Osteoblast (primary cell): ENCODE measurements at places on chromosomes 2 and 18. TPM values are rescaled to one million over a fixed set of nuclear protein-coding genes. Genes with fewer than 3 reads are reported as not detected.
A peak's percentile ranks its signal among the peaks of the same experiment; 100 is the strongest.

- DNase-seq, result no peak
Measured at GRCh38 chr2:39991298-39991697, 212.2 kb upstream of the THUMPD2 start.

- no peak for DNase-seq
Measured at GRCh38 chr2:32652555-32653209, 24.8 kb downstream of the TTC27 start.

DNA sequence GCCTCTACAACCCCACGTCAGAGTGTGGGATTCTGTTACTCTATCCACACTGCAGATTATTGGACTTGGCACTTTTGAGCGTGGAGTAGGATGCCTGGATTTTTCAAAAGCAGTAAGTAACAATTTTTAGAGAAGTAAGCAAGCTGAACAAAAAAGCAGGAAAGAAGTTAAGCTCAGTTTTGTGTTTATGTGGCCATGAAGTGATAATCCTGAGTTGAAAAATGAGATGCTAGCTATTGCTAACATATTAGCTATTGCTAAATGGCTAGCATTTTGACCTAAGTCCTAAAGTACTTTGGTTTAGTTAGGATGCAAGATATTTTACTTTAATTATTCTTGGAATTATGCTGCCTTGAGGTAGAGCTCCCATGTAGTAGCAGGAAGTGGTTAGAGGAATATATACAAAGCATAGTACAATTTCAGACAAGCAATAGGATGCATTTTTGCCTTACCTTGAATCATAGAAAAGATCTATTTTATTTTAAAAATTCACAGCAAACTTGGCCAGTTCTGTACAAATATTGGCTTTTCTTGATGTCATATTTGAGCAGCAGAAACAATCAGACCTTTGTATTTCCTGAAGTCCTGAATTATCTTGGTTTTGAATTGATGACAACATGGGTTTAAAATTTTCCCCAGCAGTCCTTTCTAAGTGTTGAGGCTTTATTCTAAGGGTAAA, 74.6 kb downstream of the COX7A2L start:
- DNase-seq, result no peak

- no peak for DNase-seq
Measured at GRCh38 chr2:144798989-144799388, 279.1 kb upstream of the ZEB2 start.

DNA sequence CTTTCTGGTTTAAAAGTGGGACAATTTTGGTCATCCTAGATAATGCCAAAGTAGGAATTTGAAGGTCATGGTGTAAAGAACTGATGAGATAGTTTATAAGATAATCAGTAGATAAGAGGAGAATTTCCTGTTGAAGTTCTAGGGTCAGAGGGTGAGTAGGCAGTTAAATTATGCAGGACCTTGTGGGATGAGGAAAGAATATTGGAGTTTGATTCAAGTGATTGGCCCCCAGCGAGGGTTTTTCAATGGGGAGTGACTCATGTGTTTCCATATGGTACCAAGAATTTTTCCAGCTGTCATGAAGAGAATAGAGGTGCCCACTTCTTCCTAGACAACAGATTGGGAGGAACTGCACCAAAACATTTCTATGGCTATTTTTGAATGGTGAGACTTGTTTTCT, 940.2 kb upstream of the ZEB2 start:
- DNase-seq, result peak; percentile 0

The PLGLB1 gene
- 1.8 and 2.9 TPM in 2 replicates for total RNA-seq

The CAPN14 gene
- under 0.01 TPM in 2 replicates for total RNA-seq

The UBR3 gene
- total RNA-seq, result 42.7 and 50.1 TPM in 2 replicates

DNA sequence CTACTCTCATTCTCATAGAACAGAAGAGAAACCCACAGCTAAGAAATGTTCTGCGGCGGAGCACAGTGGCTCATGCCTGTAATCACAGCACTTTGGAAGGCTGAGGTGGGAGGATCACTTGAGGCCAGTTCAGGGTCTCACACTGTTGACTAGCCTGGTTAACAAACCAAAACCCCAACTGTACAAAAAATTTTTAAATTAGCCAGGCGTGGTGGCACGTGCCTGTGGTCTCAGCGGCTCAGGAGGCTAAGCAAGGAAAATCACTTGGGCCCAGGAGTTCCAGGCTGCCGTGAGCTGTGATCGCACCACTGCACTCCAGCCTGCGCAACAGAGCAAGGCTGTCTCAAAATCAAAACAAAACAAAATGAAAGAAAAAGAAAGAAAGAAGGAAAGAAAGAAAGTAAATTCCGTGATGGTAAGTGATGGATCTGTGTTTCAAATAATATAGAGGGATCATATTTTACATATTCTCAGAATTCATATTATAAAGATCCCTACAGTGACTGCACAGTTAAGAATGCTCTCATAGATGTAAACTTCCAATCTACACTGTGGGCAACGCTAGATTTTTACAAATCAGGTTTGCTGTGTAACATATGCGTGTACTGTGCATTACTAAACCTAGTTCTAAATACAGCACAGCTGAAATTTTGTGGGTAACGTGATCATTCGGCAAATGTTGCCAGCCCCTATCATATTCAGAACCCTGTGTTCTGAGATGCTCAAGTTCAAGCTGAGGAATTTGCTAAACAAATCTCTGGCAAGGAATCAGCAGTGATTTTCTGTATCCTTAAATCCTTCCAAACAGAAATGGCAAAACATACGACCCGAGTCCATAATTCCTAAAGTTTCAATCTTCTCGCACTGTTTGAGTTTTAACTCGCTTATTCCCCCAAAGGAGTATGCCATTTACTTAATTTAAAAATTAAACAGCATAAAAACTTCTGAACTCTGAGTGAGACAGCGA, 1.2 kb upstream of the RAB12 start:
- peak; percentile 35 for DNase-seq

The CD207 gene
- not detected in 2 replicates for total RNA-seq

DNA sequence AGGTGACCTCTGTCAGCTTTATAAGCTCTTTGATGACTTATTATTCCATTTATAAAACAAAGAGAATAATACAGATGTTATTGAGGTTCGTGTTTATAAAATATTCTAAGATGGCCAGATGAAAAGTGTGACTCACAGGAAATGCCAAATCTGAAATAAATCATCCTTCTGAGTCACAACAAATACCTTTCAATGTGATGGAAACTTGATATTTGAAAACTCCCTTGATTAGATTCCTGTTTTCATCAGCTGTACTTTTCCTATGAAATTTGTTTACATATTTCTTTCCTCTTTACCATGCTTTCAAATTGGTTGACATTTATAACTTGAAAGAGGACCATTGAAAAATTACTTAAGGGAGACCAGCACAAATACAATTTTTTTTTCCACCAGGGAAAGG, 30.6 kb upstream of the PPP1R1C start:
- peak; percentile 78 for DNase-seq

The MOGAT1 gene
- total RNA-seq, result not detected in 2 replicates

The R3HDM1 gene
- total RNA-seq, result 12.3 and 13.3 TPM in 2 replicates

DNA sequence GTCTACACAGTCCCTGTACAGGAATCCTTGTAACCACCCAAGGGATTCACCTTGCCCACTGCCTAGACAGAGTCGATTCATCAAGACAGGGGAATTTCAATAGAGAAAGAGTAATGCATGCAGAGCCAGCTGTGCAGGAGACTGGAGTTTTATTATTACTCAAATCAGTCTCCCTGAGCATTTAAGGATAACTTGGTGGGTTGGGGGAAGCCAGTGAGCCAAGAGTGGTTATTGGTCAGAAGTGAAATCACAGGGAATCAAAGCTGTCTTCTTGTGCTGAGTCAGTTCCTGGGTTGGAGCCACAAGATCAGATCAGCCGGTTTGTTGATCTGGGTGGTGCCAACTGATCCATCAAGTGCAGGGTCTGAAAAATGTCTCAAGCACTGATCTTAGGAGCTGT, 17.8 kb upstream of the FAM98A start:
- DNase-seq, result no peak

GRCh38 chr18:74116633-74117554, 30.7 kb downstream of the FBXO15 start:
- DNase-seq, result no peak

The CNTNAP5 gene
- total RNA-seq, result not detected in 2 replicates

The IL37 gene
- total RNA-seq, result not detected in 2 replicates

The TDRD15 gene
- not detected in 2 replicates for total RNA-seq

The ADD2 gene
- total RNA-seq, result not detected in 2 replicates

The ZNF892 gene
- total RNA-seq, result 6.2 and 6.5 TPM in 2 replicates

DNA sequence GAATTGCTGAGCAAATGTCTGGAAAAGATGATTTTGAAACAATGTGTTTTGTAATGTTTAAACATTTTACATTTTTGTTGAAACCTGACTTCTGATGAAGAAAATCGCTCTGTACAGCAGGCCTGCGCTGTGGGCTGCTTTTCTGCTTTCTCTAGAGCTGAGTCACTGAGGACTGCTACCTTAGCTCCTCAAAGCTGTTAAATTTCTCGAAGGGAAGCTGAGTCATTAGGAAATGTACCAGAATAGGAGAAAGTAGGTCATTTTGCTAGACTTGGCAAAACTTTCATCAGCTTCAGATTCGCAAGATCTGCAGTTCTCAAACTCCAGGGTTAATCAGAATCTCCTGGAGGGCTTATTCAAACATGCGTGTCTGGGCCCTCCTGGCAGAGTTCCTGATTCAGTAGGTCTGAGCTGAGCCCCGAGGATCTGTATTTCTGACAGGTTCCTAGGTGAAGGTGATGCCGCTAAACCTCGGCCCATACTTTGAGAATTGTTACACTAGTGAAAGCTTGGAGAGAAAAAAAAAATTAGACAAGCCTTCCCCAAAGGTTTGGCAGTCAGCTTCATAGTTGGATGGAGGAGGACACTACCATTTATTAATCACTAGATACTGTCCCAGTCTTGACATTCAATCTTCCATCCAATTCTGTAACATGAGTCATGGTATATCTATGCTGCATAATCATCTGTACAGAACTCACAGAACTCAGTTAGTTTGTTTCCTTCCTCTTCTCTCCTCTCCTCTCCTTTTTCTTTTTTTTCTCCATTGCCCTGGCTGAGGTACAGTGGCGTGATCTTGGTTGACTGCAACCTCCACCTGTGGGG, 297.6 kb downstream of the PARD3B start:
- DNase-seq, result peak; percentile 72

GRCh38 chr2:162694266-162694665, 144.3 kb downstream of the KCNH7 start:
- no peak for DNase-seq

GRCh38 chr2:17476830-17477229, 41.4 kb downstream of the RAD51AP2 start:
- DNase-seq, result no peak

DNA sequence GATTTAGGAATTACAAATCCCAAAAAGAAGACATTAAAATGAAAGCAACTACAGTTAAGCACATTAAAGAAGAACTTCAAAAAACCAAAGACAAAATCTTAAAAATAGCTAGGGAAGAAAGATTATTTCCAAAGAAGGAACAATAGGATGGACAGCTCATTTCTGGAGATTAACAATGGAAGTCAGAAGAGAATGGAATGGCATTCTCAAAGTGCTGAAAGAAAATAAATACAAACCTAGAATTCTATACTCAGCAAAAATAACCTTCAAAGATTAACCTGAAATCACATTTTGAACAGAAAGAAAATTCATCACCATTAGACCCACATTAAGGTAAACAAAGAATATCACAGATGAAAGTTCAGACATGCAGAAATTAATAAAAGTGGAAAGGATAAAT, 229.2 kb downstream of the HDAC4 start:
- DNase-seq, result no peak

The DYSF gene
- total RNA-seq, result 2.7 and 4.3 TPM in 2 replicates

DNA sequence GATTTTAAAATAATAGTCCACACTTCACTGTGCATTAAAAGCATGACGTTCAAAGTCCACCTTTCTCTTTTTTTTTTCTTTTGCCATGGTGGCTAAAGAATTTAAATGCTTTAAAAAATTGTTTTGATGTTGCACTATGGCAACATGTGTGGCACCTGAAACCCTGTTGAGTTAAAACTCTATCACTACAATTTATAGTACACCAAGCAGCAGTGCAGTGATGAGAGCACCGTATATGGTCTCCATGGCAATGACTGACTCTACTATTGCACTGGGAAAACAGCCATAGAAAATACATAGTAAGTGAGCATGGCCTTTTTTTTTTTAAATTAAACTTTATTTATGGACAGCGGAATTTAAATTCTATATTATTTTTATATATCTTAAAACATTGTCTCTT, 298.8 kb downstream of the FIGN start:
- no peak for DNase-seq

GRCh38 chr2:63064197-63064596, 13.6 kb downstream of the OTX1 start:
- DNase-seq, result no peak

The EML6 gene
- total RNA-seq, result 0.29 and 1.1 TPM in 2 replicates

The ZAP70 gene
- under 0.01 TPM in 2 replicates for total RNA-seq

DNA sequence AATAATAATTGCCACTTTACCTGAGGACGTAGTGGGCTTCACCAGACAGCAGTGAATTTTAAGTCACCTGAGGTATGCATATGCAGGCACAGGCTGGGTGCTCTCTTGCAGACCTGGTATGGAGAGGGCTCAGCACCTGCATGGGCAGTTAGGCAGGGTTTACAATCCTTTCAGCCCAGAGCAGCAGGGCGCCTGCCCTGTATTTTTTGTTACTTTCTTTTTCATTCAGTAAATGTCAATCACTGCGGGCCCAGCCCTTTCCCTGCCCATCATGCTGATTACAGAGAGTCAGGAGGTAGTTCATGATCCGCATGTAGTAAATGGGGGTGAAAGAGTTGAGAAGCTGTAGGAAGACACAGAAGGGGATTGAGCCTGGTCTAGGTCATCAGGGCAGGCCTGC, 147.0 kb upstream of the ALPP start:
- no peak for DNase-seq

DNA sequence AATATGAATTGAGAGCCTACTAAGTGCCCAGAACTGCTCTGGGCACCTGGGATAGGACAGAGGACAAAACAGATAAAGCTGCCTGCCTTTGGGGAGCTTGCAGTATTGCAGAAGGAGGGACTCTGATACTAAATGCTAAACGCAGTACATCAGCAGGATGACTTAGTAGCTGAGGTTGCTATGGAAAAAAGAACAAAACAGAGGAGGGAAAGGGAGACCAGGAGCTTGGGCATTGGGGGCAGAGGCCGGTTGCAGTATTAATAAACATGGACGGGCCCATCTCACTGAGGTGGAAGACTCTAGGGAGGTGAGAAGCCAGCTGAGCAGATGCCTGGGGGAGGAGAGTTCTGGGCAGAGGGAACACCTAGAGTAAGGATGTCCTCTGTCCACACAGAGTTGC, 66.1 kb upstream of the SP3 start:
- no peak for DNase-seq

- no peak for DNase-seq
Measured at GRCh38 chr2:221330436-221330835, 241.7 kb downstream of the EPHA4 start.

- DNase-seq, result no peak
Measured at GRCh38 chr2:6782517-6783237, 83.0 kb downstream of the CMPK2 start.

DNA sequence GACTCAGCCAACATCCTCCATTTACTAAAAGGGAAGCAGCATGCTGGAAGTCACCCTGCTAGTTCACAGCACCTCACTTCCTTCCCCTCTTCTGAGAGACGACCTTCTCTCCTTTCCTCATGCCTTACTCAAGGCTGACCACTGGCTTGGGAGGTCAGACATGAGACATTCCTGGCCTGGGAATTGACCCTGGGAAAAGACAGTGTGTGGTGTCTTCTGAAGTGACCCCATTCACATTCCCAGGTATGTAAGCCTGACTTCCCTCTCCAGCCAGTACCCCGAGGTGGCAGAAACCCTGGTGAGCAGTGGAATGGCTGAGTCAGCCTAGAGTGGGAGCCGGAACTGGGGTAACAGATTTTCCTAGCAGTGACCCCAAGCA, 92.4 kb downstream of the PLB1 start:
- DNase-seq, result no peak

The SLC23A3 gene
- 1.4 and 1.5 TPM in 2 replicates for total RNA-seq
